Left ventricle myocardium inferior (tissue), 1 donor: ENCODE measurements at places on chromosomes 13 and 19.
A peak's percentile ranks its signal among the peaks of the same experiment; 100 is the strongest.

DNA sequence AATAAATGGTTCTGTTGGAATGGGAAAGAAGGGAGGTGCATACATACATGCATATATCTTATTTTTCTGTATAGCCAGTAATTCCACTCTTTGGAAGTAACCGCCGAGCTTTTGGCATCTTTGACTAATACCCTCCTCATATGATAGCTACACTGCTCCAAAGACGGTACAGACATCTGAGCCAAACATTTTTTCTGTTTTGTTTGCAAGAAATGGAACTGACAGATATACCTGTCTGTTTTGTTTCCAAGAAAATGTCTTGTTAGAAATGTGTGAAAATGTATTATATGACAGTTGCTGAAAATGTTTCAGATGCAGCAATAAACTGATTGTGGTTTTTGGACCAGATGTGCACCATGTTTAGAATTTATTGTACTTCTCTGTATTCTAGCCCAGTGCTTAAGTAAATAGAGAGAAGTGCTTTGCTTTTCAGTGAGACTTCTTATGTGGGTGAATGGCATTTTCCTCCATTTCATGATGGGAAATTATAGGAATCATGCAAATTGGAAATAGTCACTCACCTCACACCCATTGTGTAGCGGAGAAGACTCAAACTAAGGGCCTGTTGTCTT lies 396.9 kb downstream of the KCNRG start:
- no peak for DNase-seq

DNA sequence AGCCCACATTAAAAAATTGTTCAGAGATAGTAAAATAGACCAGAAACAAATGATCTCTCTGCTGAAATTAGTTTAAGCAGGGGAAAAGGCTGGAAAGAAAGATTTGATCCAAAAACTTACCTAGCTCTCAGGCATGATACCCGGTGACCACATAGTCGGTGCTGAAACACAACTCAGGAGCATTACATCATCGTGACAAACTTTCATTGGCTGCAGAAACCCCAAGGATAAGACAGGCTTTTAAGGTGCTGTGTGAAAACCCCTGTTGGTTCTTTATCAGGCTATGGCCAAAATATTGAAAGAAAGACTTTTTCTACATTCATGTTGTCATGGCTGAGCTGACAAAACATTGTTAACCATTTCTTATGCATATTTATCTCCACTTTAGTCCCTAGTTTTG lies 171.7 kb upstream of the KLF12 start:
- DNase-seq = no peak

DNA sequence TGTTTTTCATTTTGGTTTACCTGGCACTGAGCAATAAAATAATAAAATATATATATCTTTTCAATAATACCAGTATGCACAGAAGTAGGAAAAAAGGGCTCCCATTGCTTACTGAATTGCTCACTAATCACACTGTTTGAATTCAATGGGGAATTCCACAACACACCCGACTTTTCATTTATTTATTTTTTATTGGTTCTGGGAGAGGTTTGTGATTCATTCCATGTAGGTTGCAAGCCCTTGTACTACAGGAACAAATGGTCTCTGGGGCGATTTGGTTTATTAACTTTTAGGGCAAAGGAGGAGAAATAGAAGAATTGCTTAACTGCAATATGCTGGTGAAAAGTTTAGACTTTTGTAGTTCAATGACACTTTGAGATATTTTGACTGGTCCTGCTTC lies 207.4 kb downstream of the DCT start:
- DNase-seq = no peak

- no peak for DNase-seq
Observed at GRCh38 chr19:21492947-21493906, 12.2 kb upstream of the ZNF429 start.

DNA sequence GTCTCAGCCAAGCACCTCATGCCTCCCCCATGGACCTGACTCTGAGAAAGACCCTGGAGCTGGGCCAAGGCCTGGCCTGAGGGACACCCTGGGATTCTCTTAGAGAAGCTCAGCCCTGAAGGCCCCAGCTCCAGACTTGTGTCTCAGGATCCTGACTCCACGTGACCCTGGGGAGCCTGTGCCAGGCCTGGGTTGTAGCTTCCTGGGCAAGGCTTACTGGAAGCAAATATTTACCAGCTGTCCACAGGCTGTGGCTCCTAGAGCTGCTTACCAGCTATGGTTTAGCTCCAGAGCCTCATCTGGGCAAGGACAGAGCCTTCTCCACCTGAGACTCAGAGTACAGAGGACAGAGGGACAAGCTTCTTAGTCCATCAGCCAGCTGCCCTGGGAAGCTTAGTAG lies 61.0 kb upstream of the CEACAM8 start:
- DNase-seq = no peak

- no peak for DNase-seq
Observed at GRCh38 chr13:57137585-57137984, 3.1 kb upstream of the PRR20A start.

DNA sequence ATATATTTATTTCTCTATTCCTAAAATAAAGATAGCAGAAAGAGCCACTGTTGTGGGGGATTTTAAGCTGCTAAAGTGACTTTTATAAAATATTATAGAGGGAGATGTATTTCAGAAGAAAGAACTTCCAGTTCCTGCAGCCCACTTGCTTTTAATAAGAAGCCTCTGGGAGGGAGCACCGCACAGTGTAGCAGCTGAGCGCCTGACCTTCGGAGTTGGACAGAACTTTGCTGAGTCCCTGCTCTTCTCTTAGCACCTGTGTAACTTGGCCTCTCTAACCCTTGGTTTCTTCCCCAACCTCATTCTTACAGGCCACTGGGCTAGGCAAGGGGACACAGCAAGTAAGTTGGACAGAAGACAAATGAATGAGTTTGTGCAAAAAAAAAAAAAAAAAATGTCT lies 34.8 kb upstream of the TPTE2 start:
- no peak for DNase-seq

DNA sequence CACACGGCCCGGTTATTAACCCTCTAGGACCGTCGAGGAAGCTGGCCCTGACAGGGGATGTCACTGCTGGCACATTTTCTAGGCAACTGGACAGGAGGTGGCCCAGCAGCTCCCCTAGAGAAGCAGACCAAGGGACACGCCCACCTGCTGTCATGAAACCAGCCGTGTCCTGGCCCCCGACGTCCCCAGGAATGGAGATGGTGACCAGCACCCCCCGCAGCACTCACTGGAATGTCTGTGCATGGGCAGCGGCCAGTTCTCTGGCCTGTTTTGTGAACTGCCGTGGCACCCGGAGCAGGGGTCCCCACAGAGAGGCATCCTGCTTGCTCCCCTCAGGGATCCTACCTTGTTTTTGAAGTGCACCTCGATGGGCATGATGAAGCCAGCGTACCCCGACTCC lies 17.9 kb downstream of the MLLT1 start:
- no peak for DNase-seq

DNA sequence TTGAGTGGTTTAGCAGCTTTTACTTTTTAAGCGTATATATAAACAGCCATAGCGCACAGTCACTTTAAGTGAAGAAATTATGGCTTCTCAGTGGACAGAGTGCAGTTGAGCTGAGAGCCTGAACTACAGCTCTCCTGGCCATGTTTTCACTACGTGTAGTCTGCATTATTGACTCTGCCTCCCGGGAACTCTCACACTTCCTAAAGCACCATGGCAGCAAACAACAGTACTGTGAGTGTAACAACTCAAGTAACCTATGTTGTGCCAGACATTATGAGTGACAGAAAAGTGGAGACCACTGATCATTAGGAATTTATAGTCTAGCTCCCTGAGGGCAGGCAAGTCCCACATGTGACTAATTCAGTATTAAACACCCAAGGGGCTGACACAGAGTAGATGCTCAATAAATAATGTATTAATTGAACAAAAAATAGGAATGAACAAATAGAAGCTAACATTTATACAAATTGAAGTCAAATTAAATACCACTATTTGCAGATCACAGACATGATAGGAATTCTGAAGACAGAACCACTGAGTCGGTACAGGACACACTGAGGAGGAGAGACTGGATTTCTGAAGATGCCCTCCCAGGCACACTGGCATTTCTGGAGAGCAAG lies 19.7 kb downstream of the EFNB2 start:
- DNase-seq = no peak

DNA sequence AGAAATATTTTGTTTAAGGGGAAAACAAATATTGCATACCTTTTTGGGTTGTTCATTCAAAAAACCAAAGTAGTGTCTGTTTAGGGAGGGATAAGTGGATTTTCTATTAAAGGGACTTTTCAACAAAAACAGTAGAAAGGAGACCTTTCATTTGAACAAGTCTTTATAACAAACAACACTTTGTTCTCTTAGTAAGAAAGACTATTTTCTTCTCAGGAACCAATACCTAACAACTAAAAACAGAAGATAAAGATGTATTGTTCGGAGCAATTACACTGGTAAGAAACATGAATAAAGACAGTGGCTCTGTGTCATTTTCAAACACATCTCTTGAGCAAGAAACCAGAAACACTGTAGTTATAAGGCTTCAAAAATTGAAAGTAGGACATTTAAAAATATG lies 1610.1 kb upstream of the PCDH20 start:
- no peak for DNase-seq

- DNase-seq = no peak
Observed at GRCh38 chr13:111912991-111913760, 153.8 kb upstream of the SOX1 start.

GRCh38 chr19:55526216-55527196 lies 10.4 kb downstream of the SBK2 start:
- DNase-seq = peak; percentile 82

DNA sequence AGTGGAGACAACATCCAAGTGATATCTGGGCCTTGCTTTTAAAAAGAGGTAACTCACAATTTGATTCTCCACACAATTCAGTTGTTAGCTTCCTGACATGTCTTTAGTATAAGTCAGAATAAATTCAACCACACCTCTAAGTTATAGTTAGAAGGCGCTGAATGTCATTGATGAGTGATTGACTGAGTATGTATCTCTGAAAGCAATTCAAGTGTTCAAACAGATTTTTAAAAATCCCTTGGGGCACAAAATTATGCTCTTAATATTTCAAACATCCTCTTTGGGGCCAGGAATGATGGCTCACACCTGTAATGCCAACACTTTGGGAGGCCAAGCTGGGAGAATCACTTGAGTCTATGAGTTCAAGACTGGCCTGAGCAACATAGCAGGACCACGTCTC lies 137.0 kb upstream of the PRR20A start:
- DNase-seq = no peak

- DNase-seq = no peak
Observed at GRCh38 chr19:49565261-49565660, 15.1 kb downstream of the NOSIP start.

- peak; percentile 75 for DNase-seq
Observed at GRCh38 chr19:4327252-4327876, 11.3 kb downstream of the STAP2 start.

GRCh38 chr19:15371786-15372380 lies 7.7 kb downstream of the AKAP8 start:
- no peak for DNase-seq

- DNase-seq = no peak
Observed at GRCh38 chr13:114023716-114024602, 50.1 kb upstream of the C13orf46 start.

DNA sequence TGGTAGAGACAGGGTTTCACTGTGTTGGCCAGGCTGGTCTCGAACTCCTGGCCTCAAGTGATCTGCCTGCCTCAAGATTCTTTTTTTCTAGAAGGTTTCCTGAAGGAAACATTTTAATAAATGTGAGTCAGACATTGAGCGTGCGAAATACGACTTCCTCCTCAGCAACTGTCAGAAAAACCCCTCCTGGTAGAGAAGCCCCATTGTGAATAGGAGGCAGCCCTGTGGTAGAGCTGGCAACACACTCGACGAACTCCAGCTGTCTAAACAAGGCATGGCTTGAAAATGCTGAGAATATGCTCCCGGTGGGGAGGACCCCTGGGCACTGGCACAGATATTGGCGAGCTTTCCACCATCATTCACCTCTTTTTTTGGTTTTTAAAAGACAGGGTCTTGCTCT lies 9.8 kb downstream of the ZNF333 start:
- DNase-seq = no peak

DNA sequence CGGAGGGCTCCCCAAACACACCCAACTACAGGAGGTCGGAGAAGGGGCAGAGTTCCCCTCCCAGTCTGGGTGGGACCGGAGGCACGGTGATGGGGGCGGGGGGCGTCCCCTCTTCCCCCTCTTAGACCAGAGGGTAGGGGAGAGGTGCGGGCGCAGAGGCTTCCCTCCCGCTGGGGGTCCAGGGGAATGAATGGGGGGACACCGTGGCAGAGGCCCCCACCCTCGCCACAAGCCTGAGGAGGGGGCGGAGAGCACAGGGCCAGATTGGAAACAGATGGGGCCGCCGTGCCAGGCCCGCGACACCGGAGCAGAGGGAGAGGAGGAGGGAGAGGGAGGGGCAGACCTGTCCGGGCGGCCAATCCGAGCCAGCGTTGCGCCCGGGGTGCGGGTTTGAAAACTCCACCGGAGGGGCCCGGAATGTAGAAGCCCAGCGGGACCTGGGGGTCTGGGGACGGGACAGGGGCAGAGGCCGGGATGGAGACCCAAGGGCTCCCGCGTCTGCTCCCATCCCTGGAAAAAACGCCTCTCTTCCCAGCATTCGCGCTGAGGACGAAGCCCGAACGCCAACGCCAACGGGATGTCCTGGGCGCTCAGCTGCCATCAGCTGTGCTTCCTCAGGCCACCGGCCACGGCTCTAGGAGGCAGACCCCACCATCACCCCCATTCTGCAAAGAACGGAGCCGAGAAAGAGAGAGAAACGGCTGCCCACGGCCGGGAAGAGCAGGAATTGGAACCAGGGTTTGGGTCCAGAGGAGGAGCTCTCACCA lies 46.8 kb downstream of the PTPRS start:
- no peak for DNase-seq

GRCh38 chr19:45455707-45456499 lies 11.9 kb upstream of the FOSB start:
- peak; percentile 85 for DNase-seq

DNA sequence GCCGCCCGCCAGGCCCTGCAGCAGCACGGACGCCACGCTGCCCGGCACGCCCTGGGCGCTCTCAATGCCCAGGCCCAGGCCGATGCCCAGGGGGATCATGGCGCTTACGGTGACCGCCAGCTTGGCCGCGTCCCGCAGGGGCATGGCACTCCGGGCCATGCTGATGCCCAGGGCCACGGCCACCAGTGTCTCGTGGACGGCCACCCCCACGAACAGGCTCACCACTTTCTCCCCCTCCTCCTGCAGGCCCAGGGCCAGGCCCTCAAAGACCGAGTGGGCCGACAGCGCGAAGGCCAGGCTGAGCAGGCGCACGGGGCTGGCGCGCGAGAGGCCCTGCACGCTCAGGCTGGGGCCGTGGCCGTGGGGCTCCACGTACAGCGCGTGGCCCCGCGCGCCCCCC lies 6.9 kb downstream of the SLC39A3 start:
- DNase-seq = no peak

- DNase-seq = no peak
Observed at GRCh38 chr13:48661107-48661506, 7.4 kb downstream of the CYSLTR2 start.

GRCh38 chr13:108807841-108808240 lies 178.4 kb downstream of the MYO16 start:
- no peak for DNase-seq
